ENCODE measurements at places on chromosomes 1 and 21. TPM values are rescaled to one million over a fixed set of nuclear protein-coding genes. Genes with fewer than 3 reads are reported as not detected.

TCHH gene
- total RNA-seq, result 0.06 TPM

U2AF1 gene
- 50.9 TPM for total RNA-seq

GJA4 gene
- total RNA-seq, result 18.5 TPM

SPRR3 gene
- total RNA-seq, result 0.58 TPM

SLAMF7 gene
- 0.58 TPM for total RNA-seq

C4BPB gene
- total RNA-seq, result 1.8 TPM

MINDY1 gene
- 45.6 TPM for total RNA-seq

TIMM17A gene
- total RNA-seq, result 28.7 TPM

AQP10 gene
- total RNA-seq, result 0.12 TPM

MPZL1 gene
- total RNA-seq, result 76.5 TPM

MXRA8 gene
- 142 TPM for total RNA-seq

KCNQ4 gene
- total RNA-seq, result 8.6 TPM

CFAP107 gene
- total RNA-seq, result 0.12 TPM

LCE1A gene
- not detected for total RNA-seq

OR2T33 gene
- total RNA-seq, result not detected

LCE1F gene
- total RNA-seq, result not detected

PFKFB2 gene
- total RNA-seq, result 17.5 TPM

AHCTF1 gene
- total RNA-seq, result 28.9 TPM

GJA8 gene
- total RNA-seq, result 0.64 TPM

ILDR2 gene
- total RNA-seq, result 10.2 TPM

SH2D5 gene
- total RNA-seq, result 0.18 TPM

PM20D1 gene
- total RNA-seq, result 0.82 TPM

EPHB2 gene
- total RNA-seq, result 20.8 TPM

RSPH1 gene
- 3.2 TPM for total RNA-seq

FAM131C gene
- total RNA-seq, result 1.7 TPM

ADCY10 gene
- total RNA-seq, result 0.18 TPM

F13B gene
- total RNA-seq, result not detected
